ENCODE measurements at places on chromosomes 12 and 14. TPM values are rescaled to one million over a fixed set of nuclear protein-coding genes. Genes with fewer than 3 reads are reported as not detected.

- DNase-seq, result no peak
These were observed 2.4 kb upstream of the MEG3 start for GRCh38 chr14:100823413-100824080.

- DNase-seq, result no peak
These were observed 192.7 kb upstream of the ATP2B1 start for GRCh38 chr12:89901319-89901718.

Gene LHX5
- not detected for total RNA-seq

DNA sequence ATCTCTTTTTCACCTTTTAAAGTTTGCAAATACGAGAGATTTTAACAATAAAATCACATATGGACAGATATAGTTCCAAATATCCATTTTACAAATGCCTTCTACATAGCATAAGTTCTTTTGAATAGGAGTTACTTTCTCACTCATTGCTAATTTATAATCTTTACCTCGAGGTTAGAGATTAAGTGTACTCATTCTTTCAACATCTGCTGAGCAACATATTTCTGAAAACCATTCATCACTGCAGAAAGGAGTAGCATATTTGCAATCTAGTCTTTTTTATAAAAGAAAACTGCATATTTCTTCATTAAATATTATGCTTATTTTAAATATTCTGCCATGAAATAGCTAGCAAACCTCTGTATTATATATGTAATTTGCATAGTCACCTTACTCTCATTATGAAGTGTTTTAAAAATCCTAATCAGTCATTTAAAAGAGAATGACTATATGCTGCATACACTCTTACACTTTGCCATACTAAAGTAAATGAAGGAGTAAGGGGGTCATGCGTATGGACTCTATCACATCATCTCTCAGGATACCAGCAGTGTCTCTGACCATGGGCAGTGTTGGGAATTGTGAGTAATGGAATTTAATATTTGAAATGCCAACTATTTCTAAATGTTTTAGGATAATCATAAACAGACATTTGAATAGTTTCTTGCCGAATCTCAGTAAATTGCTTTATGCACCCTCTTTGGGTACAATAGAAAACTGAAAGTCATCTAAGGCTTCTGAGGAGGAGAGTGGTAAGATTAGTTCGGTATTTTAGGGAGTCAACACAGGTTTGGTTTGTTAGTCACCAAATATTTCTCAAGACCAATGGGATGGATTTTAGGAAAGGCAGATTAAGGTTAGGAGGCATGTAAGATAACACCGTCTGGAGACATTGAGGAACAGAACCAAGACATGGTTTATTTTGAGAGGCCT lies 524.8 kb upstream of the ATP2B1 start:
- DNase-seq, result no peak

DNA sequence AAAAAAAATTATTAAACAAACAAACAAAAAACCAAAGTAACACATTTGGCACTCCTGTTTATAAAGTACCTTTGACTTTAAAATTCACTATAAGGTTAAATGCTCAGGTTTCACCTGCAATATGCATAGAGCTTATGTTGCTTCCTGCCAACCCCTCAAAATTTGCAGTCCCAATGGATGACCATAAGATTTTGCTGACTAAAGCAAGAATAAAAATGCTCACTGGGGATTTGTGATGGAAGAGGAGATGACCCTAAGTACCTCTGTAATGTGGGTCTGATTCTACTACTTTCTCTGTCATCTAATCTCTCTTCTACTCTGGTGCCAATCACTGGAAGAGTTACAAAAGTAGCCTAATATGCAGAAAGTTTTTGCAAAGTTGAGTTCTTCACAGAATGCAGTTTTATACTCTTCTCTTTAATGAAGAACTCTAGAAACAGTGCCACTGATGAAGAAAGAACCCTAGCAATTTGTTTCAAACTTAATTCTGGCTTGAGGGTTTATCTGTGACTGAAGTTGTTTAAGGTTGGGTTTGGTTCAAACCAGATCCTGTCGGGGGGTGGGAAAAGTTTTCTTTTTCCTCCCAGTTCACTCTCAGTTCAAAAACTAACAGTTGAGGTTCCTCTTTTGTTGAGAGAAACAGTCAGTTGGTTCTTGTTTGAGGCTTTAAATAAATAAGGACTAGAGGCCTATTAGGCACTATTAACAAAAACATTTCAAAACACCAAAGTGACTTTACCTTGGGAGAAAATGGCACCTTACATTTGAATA lies 10.9 kb downstream of the WASHC3 start:
- DNase-seq, result no peak

- DNase-seq, result no peak
These were observed 118.4 kb downstream of the SAMD4A start for GRCh38 chr14:54685286-54685845.
